ENCODE measurements at places on chromosomes 1 and 21.

- no peak for DNase-seq
Measured at GRCh38 chr1:113868387-113869083, 3.0 kb downstream of the PTPN22 start.

GRCh38 chr1:2856066-2856390 lies 54.5 kb upstream of the TTC34 start:
- no peak for DNase-seq

DNA sequence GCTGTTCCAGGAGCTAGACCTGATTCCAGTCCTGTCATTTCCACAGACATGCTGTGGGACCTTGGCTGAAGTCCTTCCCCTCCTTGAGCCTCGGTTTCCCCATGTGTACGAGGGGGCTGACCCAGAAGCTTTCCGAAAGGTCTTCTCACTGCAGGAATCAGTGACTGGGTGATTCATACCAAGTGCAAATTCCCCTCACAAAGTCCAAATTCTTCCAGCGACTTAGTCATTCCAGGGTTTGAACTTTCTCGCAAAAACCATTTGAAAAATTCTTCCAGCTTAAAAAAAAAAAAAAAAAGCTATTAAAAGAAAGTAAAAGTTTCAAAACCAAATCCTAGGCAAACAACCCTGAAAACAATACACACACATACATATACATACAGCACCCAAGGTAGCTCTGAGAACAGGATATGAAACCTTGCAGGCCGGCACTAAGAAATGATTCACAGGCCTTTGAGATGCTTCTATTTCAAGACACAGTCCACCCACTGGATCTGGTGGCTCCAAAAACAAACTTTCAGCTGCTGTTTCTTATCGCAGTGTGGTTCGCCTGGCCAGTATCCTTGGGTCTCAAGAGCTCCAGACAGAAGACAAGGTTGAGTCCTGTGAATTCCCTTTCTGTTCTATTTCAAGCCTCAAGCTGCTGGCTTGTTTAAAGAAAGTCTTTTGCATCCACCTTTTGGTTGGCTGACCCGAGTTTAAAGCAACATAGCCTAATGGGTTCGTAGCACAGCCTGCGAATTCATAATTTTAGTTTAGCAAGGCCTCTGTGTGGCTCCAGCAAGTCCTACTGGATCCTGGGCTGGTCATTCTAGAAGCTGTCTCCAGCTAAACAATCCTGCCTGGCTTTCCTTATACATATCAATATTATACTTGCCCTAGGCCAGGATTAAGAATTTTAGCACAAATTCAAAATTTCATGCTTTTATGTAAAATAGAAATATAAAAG lies 18.0 kb upstream of the ID3 start:
- no peak for DNase-seq

DNA sequence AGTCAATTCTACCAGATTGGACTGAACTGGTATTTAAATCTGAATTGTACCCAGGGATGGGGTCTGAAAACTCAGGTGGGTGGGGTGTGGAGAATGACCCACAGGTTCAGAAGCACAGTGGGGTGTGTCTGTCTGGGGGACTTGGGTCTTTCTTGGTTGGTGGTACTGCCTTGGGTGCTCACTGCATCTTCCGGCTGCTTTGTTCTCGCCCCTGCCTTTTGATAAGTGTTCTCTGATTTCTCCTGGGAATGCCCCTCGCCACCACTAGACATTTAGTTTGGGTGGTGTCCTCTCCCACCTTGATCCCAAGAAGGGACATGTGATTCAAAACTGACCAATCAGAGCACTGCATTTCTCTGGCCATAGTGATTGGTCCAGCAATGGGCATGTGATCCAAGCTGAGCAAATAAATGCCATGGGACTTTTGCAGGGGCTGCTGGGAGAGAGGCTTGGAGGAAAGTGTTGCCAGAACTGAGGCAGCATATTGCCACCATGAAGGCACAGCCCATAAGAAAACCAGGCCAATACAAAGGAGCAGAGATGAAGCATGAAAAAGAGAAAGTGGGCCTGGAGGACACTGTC lies 270.5 kb downstream of the NPHP4 start:
- no peak for DNase-seq

DNA sequence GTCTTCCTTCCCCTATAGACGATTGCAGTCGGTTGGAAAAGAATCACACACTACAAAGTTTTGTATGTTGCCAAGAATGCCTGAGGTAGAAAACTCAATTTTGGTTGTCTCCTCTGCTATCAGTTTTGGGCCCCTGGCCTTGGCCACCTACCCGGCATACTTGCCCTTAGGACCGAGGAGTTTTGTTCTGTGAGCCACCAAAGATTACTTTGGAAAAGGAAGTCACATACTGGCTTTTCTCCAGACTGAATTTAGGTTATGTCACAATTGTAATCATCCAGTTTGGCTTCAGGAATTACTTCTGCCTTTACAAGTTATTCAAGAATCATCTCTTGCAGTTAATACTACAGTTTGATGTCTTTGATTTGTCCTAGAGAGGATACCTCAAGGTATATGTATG lies 71.4 kb downstream of the RGL1 start:
- DNase-seq, result no peak
